ENCODE measurements at places on chromosomes 12 and 14.
A peak's percentile ranks its signal among the peaks of the same experiment; 100 is the strongest.

DNA sequence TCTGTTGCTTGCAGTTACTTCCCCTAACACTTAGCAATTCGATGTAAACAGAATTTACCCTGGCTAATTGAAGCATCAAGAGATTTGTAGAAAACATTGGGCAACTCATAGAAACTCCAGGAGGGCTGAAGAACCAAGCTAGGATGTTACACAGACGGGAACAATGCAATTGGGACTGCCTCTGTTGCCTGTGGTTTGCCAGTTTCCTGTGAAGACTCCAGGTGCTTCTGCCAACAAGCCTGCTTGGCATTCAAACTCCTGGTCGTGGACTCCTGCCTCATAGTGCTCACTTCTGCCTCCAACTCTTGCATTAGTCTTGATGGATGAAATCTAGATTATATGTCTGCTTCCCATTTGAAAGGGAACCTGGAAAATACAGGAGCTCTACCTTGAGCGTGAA is 246.0 kb downstream of the BMP4 start:
- no peak for DNase-seq

DNA sequence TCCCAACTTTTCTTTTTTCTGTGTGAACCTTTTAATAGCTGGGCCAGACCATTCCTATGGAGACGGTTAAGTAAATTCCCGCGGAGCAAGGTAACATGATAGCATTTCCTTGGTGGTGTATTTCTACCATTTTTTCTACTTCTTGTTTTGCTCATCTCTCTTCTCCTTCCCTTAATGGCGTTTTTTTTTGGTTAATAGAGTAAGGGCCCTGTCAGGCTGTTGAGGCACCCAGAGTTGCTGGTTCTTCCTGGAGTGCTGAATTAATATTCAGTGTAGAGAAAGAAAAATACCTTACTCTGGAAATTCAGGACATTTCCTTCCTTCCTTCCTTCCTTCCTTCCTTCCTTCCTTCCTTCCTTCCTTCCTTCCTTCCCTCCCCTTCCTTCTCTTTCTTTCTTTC is 137.6 kb downstream of the KTN1 start:
- no peak for DNase-seq

DNA sequence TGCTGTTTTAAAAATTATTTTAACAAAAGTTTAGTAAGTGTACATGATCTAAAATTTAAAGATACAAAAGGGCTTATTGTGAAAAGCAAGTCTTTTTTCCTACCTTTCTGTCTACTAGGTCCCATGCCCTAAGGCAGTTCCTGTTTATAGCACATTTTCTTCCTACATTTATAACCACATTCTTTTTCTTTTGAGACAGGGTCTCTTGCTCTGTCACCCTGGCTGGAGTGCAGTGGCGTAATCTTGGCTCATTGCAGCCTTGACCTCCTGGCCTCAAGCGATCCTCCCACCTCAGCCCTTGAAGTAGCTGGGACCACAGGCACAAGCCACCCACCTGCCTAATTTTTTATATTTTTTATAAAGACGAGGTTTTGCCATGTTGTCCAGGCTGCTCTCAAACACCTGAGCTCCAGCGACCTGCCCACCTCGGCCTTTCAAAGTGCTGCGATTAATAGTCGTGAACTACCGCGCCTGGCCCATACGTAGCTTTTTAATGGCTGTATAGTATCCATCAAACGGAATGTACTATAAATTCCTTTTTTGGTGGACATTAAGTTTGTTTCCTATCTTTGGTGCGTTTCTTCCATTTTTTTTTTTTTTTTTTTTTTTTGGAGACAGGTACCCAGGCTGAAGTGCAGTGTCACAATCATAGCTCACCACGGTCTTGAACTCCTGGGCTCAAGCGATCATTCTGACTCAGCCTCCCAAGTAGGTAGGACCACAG is 20.9 kb downstream of the FRS2 start:
- no peak for DNase-seq

DNA sequence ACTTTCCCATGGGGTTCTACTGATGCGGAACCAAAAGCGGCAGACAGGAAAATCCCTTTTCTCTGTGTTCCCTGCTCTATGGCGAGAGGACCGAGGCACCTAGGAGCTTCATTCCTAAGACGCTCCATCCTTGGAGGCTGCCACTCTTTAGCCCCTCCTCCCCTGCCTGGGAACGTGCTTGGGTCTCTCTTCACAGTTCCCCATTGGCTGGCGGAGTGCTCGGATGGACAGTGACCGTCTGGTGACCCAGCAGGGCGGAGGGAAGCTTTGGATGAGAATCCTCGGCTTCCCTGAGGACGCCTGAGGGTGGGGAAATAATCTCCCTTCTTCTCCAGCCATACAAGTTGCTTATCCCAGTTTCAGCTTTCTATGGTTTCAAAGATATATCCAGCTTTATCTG is 37.3 kb downstream of the KCNA5 start:
- DNase-seq: no peak

DNA sequence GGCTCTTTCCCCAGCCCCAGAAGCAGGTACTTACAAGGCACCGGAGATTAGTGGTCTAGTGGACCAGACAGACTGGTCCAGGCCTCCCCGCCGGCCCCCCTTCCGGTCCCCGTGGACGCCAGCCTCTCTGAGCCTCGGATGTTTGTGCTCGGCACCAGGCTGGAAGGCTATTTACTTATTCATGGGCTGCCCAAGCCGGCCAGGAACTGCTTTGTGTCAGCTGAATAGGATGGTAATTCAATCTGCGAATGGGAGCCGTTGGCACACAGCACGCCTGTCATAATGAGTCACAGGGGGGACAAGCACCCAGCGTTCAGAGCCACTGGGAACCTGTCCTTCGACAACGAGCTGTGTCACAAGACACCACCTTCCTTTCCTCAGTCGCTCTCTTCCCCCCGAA is 82.3 kb downstream of the RIMBP2 start:
- DNase-seq: no peak

DNA sequence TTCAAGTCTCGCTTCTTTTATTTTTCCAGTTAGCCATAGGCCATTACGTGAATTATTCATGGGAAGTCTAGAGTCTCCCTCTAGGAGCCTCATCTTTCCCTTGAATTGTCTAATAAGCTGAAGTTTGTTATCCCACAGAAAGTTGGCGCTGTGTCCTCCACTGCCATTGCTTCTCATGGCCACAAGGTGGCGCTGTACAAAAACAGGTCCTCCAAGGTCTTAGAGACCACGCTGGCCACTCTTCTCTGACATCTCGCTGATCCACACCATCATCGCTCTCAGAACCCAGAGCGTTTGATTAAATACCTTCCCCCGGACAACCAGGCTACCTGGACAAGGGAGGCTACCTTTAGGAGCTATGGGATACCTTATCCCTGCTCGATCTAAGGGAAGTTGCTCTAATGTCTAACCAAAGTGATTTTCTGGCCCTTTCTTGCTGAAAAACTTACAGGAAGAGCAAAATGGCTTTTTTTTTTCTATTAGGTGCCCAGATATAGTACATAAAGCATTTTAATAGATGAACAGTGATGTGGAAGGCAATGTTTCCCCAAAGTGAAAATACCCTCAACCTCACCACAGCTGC is 110.0 kb downstream of the CCDC60 start:
- DNase-seq: peak; percentile 67
